ENCODE measurements at places on chromosomes 12 and 14.

DNA sequence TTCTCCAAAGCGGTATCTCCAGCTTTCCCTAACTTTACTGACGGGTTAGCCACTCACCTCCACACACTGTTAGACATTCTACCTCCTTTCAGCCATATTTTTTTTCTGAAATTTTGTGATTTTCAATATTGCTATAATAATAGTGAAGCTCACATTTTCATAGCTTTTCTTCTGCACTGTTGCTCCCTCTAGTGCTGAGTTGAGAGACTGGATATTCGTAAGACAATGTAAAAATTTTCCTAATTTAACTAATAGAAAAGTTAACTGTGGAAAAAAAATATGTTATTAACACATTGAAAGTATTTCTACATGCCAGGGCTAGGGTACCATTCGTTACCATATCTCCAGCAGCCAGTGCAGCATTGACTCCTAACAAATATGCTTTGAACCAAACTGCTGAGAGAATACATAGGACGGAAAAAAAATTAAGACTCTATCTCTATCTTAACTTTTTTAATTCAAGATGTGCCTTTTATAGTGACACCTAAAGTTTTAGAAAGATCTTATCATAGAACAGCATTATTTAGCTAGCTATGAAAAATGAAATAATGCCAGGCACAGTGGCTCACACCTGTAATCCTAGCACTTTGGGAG lies 48.7 kb upstream of the ABCC9 start:
- no peak for DNase-seq

- DNase-seq: no peak
Observed at GRCh38 chr12:2759733-2760132, 35.0 kb upstream of the FKBP4 start.

GRCh38 chr14:74950795-74951442 lies 4.5 kb downstream of the PGF start:
- no peak for DNase-seq

DNA sequence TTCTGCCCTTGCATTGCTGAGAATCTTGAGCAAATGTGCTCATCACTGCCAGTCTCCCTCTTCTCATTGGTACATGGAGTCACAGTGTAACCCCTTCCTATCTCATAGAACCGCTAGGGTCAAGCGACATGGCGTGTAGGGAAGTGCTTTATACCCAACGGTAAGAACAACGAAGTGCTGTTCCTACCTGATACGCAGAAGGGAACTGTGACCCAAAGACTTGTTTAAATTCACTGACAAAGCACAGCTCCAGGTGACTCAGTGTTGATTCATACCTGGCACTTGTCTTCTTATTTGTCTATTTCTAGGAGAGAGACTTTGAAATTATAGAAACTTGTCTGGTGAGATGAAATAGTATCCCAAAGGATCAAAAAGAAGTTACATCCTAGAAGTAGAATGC lies 53.7 kb downstream of the FBXL14 start:
- DNase-seq: no peak

DNA sequence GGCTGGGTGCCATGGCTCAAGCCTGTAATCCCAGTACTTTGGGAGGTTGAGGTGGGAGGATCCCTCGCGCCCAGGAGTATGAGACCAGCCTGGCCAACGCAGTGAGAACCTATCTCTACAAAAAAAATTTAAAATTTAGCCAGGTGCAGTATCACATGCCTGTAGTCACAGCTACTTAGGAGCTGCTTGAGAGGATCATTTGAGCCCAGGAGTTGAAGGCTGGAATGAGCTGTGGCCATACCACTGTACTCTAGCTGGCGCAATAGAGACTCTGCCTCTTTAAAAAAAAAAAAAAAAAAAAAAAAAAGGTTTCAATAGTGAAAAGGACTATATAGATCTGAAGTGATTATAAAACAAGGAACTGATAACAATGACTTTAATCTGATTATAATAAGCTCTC lies 13.5 kb downstream of the PSMA3 start:
- no peak for DNase-seq

- no peak for DNase-seq
Observed at GRCh38 chr12:106710143-106710893, 64.2 kb upstream of the RIC8B start.

DNA sequence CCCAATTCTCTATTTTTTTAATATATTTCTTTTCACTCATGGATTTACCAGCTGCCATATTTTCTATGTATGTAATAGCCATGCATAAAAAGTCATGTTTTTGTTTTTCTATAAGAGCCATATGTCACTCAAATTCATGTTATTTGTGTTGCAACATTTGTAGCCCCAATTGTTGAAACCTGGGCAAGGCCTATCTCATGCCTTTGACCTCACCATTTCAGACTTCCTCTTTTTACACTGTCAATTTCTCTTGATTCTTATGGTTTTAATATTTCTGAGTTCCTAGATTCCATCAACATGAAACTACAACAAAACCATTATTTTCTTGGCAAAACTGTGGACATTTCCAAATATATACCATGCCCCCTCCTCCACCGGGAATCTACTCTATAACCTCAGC lies 647.5 kb downstream of the C12orf50 start:
- no peak for DNase-seq

DNA sequence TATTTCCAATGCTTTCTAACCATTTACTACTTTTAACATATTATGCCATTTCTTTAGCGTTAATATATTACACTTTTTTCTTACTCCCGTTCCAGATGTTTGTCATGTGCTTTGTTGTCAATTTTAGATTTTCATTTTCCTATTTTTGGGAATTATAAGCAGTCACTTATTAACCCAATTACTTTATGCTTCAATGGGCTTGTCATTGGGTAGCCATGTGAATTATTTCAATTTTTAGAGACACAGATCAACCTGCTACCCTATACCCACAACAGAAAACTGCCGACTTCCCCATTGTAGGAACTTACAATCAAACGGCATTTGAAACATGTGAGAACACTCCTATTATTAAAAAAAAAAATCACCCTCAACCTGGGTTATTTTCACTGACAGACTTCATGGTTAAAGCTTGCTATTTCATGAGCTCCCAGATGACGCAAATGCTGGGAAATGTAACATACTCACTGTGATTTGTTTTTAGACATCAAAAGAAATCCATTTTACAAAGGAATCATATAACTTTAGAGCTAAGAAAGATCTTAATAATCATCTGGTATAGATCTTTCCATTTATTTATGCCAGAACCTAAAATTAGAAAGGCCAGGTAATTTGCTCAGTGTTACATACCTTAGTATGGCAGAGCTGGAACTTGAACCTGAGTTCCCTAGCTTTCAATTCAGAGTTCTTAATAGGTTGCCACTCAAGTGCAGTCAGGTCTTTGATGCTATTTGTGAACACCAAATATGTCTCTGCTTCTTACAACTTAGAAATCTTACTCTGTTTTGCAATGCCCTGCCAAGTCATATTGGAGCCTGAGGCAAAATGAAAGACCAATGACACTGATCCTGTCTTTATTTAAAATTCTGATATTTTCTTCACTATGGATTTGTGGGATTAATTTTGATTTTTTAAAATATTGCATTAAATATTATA lies 340.4 kb downstream of the RAD51B start:
- no peak for DNase-seq

DNA sequence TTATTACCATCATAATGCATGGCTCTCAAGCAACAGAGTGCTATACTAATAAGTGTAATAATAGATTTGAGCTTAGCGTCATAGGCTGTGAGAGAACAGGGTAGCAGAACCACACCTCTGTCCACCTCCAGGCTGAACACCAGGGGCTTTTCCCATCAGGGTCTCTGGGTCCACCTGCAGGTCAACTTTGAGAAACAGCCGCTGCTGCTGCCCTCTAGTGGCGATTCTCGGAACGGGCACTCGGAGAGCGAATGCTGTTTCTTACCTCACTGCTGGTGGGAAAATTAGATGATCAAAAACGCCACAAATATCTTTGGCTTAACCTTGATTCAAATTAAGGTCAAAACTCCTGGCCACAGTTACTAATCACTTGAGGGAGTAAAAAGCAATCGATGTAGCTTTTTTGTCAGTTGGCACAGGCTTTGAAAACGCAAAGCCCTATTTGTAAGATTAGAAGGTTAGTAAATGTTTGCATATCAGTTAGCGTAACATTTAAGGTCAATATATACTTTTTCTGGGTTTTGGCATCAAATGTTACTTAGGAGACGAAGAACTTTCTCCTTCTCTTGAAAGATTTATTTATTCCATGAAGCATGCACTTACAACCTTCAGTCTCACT lies 127.9 kb upstream of the TMEM132D start:
- peak; percentile 27 for DNase-seq

DNA sequence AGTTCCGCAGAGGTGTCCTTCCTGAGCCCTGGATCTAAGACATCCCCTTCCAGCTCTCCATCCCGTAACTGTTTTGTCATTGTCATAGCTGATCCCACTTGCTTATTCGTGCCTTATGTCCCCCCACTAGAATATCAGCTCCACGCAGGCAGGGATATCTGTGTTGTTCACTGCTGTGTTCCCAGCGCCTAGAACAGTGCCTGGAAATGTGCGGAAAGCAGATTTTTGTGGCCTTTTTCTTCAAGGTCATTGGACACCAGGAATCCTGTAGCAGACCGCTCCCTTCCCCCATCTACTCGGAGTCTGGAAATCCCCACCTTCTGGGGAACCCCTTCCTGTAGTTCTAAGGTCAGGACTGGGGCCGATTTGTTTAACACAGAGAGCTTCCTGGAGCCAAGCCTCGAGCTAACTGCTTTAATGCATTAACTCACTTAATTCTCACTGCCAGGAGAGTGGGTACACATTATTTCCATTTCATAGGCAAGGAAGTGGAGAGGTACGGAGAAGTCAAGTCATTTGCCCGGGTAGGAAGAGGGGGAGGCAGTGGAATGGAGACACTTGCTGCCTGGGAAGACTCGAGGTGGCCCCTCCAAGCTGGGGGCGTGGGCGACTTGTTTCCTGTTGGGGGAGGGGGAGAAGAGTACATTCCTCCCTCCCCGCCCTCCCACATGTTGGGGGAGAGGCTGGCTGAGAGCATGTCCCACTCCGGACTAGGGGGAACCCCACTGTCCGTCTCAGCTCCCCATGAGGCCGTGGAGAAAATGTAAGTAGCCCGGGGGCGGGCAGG lies 1.2 kb upstream of the SH2B3 start:
- no peak for DNase-seq

GRCh38 chr14:96455588-96455987 lies 46.6 kb upstream of the PAPOLA start:
- no peak for DNase-seq

DNA sequence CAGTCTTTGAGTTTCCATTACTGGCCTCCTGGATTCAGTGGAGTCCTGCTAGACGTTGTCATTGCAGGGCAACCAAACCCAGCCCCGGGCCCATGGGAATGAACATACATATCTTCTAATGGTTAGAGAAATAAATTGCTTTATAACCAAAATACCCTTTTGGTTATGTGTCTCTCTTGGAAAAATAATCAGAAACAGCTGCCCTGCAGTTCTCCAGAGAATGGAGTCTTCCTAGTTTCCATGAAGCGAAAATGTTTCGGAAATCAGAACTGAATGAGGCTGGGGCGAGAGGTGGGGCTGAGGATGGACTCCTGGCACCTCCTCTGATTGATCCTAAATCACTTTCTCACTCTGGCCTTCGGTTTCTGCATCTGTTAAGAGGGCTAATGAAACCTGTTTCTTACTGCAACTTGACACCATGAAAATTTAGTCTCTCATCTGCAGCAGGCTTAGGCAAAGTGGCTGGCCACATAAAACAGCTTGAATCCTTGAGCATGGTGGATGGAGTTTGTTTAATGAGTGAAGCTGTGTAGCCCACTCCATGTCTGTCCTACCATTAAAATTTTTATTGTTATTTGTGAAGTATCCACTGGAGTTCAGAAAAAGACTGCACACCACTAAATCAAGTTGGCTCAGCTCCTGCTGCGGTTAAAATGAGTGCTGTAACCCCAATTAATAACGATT lies 198.9 kb downstream of the CACNA1C start:
- no peak for DNase-seq

DNA sequence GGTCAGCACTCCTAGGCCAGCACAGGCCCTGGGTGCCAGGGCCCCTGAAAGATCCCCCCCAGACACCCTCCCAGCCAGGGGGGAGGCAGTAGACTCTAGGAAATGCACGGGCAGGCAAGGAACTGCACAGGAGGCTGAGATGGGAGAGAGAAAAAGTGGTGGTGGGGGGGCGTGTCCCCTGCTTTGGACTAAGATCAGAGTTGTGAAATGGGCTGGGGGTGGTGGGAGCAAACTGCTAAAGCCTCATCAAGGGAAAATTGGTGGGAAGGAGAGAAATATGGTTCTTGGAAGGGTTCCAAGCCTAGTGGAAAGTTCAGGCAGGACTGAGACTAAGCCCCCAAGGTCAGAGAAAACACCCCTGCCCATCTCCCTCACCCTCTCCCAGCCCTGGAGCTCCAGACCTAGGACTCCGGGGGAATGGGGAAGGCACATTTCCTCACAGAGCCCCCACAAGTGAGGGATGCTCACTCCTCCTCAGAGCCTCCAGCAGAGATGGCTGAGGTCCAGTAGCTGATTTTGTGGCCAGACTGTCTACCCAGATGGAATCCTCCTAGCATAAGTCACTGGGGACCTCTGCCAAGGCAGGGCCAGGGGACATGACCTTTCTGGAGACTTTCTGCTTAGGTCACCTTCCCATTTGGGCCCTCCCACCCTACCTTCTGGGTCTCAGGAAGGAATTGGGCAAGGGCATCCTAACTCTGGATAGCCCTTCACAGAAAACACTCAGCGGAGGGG lies 29.8 kb downstream of the FIGNL2 start:
- no peak for DNase-seq
